ENCODE measurements at places on chromosomes 16 and 17. TPM values are rescaled to one million over a fixed set of nuclear protein-coding genes. Genes with fewer than 3 reads are reported as not detected.

- no peak for DNase-seq
Measured at GRCh38 chr16:1443403-1443973, 868 bp downstream of the CCDC154 start.

DNA sequence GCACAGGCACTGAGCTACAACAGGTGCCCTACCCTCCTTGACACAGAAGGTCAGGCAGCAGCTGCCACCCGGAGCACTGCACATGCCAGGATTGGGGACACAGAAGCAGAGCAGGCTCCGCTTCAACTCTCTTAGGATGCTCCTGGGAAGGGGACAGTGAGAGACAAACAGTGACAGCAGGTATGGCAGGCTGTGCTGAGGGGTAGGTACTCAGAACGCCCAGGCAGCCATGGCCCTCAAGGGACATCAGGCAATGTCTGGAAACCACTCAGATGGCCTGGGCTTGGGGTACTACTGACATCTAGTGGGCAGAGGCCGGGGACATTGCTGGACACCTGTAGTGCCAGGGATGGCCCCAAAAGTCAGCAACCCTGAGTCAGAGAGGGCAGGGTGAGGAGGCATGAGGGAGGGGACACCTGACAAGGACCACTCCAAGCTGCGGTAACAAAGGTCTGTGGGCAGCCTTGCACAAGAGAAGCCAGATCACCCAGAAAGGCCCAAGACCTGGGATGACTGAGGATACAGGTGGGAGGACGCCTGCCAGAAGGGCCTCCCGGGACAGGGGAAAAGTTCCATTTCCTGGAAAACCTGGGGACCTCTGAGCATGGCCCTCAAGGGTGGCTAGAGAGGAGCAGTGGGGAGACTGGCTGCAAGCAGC, 21.2 kb downstream of the PEMT start:
- DNase-seq = no peak

CLEC18A gene
- 2.2 TPM for total RNA-seq

MRPL28 gene
- total RNA-seq = 56.6 TPM

DNA sequence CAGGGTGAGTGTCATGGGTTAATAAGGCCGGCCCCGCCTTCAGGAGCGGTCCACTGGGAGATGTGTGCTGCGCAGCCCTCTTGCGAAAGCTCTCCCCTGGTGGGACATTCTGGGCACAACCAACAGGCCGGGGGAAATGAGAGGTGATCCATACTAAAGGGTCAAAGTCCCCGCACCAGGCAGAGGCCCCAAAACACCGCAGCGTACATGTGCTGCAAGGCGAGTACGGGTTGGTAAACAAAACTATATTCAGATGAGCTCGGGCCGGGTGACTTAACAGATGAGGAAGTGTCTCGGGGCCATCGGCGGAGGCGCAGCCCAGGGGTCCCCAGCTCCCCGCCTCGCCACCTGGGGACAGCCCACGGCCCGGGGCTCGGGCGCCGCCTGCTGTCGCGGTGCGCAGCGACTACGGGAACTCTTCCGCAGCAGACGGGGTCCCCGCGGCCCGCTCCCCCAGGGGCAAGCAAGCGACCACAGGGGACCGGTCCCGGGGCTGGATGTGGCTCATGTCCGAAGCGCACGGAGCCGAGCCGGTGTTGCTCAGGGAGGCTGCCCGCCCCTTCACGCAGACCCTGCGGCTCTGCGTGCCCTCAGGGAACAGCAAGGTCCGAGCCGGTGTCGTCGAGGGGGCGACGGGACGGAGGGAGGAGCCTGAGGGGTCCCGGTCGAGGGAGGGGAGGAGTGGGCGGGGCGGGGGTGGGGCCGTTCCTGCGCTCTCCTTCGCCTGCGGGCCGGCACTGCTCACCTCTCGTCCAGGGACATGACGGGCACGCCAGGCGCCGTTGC, at the start of gene RAB37:
TSS of gene RAB37 (plus strand) at position 744 of the 786 bp plus-strand sequence. CDS start at position 761, 17 bp downstream.
- DNase-seq = peak; percentile 43

- no peak for DNase-seq
Measured at GRCh38 chr16:55331648-55332185, 7.7 kb downstream of the IRX6 start.

GRCh38 chr17:42629411-42630009, 20.0 kb downstream of the TUBG1 start:
- no peak for DNase-seq

GRCh38 chr16:11824362-11824761, 27.0 kb downstream of the RSL1D1 start:
- peak; percentile 47 for DNase-seq

GRCh38 chr17:19939993-19940721, 37.5 kb downstream of the AKAP10 start:
- DNase-seq = no peak

P2RX5 gene
- 3.0 TPM for total RNA-seq

HS3ST6 gene
- 12.9 TPM for total RNA-seq

ITGAD gene
- total RNA-seq = not detected

DNA sequence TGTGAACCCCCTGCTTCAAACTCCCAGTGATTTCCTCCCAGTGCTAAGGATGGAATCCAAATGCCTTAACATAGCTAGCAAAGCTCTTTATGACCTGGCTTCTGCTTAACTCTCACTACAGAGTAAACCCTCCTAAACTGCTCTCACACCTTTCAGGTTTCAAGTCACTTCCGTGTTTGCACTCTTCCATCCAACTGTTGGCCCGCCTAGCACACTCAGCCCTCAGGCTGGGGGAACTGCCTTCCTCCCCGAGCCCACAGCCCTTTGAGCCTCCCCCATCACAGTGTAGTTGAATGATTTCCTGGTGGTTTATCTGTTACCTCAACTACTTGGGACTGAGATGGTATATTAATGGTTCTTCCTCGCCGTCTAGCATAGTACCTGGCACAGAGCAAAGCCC, 342.5 kb downstream of the NPIPA8 start:
- DNase-seq = no peak

GRCh38 chr17:74427048-74427762, 4.7 kb upstream of the GPRC5C start:
- peak; percentile 82 for DNase-seq

PRAC2 gene
- not detected for total RNA-seq

WFIKKN2 gene
- 0.21 TPM for total RNA-seq

BAIAP3 gene
- 3.9 TPM for total RNA-seq

- DNase-seq = peak; percentile 82
Measured at GRCh38 chr17:48610282-48611211, at the start of gene HOXB7. Gene HOXB7 (minus strand): TSS chr17:48611017. CDS start chr17:48610918, 99 bp downstream.

GRCh38 chr17:8225813-8226535, 15.6 kb upstream of the AURKB start:
- DNase-seq = peak; percentile 67

- DNase-seq = no peak
Measured at GRCh38 chr17:31699886-31700285, 159.2 kb downstream of the COPRS start.

CUEDC1 gene
- 36.9 TPM for total RNA-seq

- DNase-seq = no peak
Measured at GRCh38 chr17:71985111-71986039, 135.4 kb upstream of the SOX9 start.

HES7 gene
- total RNA-seq = not detected

- no peak for DNase-seq
Measured at GRCh38 chr16:80659865-80660264, 119.1 kb downstream of the DYNLRB2 start.

DNA sequence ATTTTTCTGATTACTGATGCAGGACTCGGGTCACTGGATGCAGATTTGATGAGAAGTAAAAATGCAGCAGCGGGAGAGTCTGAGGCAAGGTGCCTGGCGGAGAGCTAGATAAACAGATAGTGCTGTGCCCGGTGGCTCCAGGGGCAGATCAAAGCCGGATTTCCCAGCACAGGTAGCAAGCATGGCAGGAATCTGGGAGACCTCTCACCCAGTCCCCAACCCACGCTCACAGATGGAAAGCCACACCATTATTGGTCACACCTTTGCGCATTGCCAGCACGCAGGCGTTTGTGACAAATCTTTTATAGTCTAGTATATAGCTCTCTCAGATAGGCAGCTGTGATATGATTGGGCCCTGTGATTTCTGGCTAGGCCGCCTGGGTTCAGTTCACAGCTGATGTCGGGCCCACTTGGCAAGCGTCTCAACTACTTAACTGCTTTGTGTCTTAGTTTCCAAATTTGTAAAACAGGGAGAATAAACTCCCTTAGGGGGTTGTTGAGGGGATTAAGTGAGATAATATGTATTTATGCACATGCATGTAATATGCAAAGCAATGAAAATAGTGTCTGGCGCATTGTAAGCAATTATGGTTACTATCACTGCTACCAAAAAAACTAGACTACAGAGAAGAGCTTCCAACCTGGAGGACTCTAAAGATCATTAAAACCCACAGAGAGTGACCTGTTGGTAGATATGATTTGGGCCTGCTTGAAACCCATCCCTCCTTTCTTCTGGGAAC, 42.0 kb upstream of the NFAT5 start:
- DNase-seq = no peak

ST6GALNAC2 gene
- total RNA-seq = 28.7 TPM

DNA sequence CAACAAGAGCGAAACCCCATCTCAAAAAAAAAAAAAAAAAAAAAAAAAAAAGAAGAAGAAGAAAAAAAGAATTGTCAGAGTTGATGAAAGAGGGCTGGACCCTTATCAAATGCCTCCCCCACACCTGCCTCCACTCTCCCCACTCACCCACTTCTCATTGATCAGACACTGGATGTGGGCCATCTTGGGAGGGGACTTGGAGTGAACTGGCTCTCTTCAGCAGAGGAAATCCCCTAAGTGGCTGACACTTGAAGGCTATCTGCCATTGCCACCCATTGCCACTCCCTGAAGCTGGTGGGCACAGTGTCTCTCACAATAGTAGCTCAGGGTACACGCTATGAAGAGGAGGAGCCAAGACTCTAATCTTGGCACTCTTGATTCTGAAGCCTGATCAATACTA, 1.6 kb downstream of the ITGA2B start:
- no peak for DNase-seq

WNT9B gene
- total RNA-seq = 1.1 TPM

DNA sequence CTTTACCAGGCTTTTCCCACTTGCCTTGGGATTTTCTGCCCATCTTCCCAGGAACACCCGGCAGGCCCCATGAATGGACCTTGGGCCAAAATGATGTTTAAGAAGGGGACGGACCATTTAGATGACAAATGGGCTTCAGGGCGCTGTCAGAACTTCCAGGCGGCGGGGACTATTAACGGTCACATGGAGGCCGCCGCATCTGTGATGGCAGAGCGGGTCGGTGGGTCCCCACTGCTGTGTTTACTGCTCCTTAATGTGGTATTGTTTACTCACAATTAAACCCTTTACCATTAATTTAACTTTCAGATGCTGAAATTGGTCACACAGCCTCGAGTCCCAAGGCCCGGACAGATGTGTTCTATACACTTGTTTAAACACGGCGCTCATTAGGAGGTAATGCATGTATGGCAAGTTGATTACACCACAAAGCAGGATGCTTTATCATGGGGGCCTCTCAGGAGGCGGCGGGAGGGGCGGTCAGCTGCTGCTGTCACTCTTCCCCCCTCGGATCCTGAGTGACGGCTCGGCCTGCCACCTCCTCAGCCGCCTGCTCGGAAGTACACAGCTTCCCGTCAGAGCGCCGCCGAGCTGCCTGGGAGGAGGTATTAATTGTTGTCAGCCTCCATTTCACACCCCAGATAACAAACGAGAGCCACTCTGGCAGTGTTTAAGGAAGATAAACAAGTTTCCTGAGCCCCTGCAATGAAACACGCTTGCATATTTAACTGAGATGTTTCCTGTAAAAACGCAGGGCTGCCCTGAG, 83.9 kb upstream of the IRX3 start:
- no peak for DNase-seq

DNA sequence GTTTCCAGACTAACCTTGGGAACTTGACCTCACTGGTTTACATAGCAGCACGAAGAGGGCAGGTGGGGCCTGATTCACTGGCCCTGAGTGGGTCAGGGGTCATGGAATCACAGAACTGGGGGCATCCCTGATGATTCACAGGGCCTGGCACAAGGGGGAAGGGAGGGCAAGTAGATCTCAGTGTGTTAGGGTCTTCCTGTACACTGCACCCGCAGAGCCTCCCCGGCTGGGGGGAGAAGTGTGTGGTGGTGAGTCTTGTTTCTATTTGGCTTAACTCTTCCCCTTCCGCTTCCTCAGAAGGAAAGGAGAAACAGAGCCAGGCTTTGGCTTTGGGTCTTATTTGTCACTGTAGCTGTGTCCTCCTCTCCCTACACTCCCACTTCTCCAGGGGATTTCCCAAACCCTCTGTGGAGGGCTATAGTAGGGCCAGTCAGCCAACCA, 3.7 kb downstream of the STARD3 start:
- no peak for DNase-seq

DNA sequence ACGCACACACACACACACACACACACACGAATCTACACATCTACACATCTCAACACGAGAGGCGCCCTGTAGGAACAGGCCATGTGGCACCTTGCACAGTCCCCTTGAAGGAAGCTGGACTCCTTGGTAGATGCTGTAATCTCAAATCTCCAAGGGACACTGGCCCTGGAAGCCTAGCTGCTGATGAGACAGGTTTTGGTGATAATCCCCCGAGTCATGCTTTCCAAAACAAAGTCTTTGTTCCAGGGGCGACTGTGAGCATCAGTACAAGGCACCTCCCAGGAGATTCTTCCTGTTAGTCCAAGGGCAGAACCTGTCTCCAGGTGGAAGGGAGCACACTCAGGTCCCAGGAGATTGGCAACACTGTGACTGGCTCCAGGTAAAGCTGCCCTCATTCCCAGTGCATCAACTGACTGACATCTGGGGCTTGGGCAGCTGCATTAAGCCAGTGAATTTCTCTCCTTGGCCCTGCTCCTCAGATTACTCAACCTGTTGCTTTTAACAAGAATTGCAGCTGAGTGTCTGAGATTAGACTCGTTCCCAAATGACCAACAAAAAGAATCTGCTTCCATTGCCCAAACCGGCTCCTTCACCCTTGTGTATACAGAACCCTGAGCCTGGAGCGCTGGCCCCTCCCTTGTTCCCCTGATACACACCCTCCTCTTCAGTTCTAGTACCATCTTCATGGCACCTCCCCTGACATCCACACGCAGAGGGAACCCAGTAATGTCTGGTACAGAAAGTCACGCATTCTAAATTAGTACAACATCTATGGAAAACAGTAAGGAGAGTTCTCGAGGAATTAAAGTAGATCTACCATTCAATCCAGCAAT, 13.9 kb upstream of the TNRC6C start:
- DNase-seq = no peak

AOC2 gene
- total RNA-seq = 3.6 TPM

DNA sequence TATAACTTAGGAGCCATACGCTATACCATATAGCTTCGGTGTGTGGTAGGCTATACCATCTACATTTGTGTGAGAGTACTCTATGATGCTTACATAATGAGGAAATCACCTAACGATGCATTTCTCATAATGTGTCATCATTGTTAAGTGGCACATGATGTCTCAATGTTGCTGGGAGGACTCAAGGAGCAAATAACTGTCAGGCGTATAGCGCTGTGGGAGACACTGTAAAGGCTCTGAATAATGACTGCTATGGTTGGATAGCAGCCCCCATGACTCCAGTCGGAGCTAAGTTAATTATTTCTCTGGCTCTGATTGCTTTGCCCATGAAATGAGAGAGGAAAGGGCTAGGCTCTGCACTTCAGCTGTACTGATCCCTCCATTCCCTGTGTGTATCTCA, 197.2 kb downstream of the RGS9 start:
- no peak for DNase-seq

- DNase-seq = no peak
Measured at GRCh38 chr16:15855704-15856003, 1.2 kb downstream of the MYH11 start.

CD300E gene
- 0.73 TPM for total RNA-seq
